ENCODE measurements at places on chromosomes 2 and 18.

GRCh38 chr2:8571792-8572499, 109.9 kb upstream of the ID2 start:
- no peak for DNase-seq

DNA sequence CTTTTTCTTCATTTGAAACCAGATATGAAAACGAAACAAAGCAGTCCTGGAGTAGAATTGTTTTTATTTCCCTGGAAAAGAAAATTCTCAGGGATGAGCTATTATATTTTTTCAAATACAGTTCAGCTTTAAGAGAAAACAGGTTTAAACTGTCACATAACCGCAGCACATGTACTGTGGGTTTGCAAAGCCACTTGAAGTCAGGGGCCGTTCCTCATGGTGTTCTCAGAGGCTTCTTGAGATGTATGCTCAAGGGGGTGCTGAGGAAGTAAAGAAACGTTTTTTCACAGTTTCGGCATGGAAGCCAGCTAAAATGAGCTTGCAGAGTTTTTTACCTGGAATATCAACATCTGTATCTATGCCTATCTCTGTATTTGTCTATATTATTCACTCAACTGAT, 225.3 kb downstream of the MC4R start:
- DNase-seq, result peak; percentile 49

GRCh38 chr2:42890791-42891355, 98.5 kb upstream of the HAAO start:
- no peak for DNase-seq

DNA sequence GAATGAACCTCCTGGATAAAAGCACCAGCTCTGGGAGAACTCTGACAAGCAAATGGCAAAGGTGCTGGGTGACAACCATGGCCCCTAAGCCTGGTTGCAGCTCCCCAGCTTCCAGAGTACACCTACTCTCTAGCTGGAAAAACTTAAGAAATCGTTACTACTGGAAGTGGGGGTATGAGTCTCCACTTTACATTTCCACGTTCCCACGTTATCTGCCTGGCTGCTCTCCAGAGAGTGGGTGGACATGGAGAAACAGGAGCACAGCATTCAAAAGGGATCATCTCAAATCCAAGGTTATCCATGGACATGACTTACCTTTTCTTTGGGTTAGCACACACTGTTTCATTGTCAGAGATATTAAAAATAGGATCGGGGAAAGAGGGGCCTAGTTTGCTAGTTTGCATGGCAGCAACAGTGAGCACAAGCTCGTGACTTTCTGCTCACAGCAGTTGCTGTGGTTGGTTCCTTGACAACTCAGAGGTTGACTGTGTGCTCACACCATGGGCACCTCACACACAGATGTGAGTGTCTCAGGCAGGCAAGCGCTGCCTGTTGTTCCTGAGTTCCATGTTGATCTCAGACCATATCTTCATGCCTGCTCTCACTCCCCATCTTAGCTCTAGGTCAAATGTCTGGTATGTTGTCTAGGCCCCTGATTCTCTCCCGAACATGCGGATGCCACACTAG, 32.5 kb downstream of the PTPN18 start:
- no peak for DNase-seq

- DNase-seq, result no peak
Measured at GRCh38 chr2:221897718-221898117, 325.6 kb upstream of the EPHA4 start.

DNA sequence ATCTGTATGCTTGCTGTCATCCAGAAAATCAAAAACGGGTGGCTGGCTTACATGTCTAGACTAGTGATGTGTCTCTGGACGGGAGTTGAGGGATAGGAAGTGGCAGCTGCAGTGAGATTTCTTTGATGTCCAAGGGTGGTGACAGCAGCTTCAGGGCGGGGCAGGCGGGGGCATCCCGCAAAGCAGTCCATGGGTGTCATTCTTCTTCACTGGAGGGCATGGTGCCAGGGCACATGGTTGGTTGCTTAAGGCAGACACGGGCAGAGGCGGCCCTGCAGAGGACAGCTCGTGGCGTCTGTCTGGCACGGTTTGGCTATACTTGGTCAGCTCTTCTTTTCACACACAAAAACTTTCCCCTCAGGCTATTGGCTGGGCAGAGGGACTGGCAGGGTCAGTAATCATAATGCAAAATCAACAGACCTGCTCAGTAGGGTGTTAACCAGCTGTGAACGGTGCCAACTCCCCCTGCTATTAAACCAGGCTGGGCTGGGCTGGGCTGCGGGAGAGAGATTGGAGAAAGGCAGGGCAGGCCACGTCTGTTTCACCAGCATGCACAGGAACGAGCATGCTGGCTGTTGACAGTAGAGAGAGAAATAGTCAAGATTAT, 63.7 kb downstream of the COL4A3 start:
- DNase-seq, result peak; percentile 41

DNA sequence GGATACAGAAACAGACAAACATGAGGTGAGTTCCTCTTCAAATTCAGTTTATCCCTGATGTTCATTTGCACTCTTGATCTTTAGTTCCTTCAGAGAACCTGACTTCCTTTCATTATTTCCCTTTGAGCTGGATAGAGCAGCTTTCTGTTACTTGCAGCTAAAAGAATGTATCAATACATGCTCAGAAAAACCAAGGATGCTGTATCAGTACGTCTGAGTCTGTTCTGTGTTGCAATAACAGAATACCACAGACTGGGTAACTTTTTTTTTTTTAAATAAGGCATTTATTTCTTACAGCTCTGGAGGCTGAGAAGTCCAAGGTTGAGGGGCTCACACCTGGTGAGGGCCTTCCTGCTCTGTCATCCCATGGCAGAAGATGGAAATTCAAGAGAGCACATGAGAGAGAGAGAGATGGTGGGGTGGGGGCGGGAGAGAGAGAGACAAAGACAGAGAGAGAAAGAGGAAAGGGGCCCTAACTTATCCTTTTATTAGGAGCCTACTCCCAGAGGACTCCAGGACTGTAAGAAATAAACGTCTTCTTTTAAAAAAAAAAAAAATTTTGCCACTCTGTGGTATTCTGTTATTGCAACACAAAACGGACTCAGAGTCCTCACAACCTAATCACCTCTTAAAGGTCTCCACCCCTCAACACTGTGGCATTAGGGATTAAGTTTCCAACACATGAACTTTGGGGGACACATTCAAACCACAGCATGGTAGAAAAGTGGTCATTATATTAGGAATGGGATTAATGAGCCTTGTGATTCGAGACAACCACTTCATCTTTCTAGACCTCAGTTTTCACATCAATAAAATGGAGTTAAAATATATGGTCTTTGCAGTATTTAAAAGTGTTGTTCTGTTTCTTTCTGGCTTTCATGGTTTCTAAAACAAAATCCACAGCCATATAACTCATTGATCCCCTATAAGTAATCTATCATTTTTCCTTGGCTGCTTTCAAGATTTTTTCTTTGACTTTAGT, 18.4 kb upstream of the SELENOI start:
- DNase-seq, result no peak

DNA sequence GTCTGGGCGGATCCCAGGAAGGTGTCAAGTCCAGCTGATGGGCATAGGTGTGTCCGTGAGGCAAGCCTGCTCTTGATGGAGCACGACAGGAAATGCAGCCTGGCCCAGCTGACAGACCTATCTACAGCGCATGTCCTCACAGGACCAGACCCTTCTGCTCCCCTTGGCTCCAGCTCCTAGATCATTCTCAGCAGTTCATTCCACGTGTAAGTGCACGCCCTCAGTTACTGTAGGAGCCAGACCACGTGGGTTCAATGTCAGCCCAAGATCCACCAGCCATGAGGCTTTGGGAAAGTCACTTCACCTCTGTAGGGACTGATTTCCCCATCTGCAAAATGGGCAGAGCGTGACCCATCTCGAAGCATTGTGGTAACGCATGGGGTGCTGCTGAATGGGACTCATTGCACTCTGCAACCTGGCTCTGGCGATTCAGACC, 47.8 kb downstream of the TMEM17 start:
- no peak for DNase-seq

GRCh38 chr2:170819680-170820664, 3.3 kb downstream of the GAD1 start:
- DNase-seq, result no peak

- no peak for DNase-seq
Measured at GRCh38 chr2:109139002-109139401, 10.0 kb downstream of the SH3RF3 start.

GRCh38 chr2:10900216-10901109, 11.3 kb upstream of the KCNF1 start:
- DNase-seq, result no peak

- DNase-seq, result no peak
Measured at GRCh38 chr18:31574359-31574758, 17.3 kb upstream of the TTR start.

DNA sequence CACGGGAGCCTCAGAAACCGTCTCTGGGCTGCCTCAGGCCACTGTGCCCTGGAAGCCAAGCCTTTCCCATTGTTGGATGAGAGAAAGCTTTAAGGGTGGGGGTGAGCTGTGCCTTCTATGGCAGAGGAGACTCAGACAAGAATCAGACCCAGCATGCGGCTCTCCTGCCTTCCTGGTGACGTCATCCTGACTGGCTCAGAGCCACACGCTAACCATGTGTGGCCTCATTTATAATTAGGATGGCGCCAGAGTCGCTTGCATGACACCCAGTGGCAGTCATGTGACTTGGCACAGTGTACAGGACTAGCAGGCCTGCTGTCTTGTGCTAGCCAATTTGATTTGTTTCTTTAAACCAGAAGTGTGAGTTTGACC, 99.1 kb downstream of the SH3BP4 start:
- no peak for DNase-seq

- DNase-seq, result no peak
Measured at GRCh38 chr18:36419900-36420531, 122.5 kb downstream of the FHOD3 start.

- DNase-seq, result no peak
Measured at GRCh38 chr2:124838406-124838805, 813.3 kb downstream of the CNTNAP5 start.

DNA sequence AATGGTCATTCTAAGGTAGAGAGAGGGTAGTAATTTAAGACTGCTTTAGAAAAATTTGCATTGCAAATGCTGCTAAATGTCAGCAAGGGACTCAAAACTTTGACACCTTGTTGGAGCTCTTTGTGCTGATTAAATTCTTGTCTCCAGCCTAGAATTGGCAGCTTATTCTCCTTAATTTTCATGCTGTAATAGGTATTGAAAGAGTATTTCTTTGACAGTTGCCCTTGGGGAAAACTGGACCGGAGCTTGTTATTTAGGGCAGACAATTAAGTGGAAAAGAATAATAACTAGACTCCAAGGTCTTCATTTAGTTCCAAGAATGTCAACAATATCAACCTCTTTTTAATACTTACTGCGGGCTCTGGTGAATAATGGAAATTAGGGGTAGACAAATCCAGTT, 264.0 kb downstream of the TPGS2 start:
- no peak for DNase-seq

- DNase-seq, result peak; percentile 60
Measured at GRCh38 chr2:168801961-168802858, at the start of gene NOSTRIN. Gene NOSTRIN, plus strand, starts transcription at chr2:168802637. Its CDS starts 10 bp downstream, at chr2:168802647.

DNA sequence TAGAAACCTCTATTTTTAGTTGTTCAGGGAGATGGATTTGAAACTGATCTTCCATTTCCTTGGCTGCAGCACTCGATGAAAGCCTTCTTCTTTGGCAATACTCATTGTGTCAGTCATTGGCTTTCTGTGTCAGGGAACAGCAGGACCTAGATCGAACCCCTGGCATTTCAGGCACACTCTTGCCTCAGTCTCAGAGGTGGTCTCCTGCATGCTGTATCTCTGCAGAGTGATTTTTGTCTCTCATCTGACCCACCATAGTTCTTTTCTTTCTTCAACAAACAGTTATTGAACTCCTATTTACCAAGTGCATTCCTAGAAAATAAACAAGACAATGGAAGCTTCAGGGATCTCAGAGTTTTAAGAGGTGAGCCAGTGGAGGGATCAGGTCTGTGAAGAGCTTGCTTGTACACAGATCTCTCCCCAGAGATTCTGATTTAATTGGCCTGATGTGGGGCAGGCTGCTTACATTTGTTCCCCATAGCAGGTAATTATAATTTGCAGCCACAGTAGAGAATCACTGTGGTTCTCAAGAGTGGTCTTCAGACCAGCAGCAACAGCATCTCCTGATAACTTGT, 473.1 kb upstream of the TCF4 start:
- DNase-seq, result no peak

DNA sequence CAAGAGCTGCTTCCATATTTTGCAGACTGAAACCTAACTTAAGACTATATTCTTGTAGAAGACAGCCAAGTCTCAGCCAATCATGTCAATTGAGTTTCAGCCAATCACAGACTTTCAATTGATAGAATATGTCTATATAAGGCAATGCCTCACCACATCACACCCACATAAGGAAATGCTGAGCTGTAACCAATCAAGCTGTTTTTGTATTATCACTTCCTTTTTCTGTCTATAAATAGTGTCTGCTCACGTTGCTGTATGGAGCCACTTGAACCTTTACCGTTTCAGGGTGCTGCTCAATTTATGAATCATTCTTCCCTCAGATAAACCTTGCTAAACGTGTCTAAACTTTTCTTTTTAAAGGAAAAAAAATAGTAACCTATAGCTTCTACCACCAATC, 1554.4 kb upstream of the LRRTM1 start:
- DNase-seq, result no peak

DNA sequence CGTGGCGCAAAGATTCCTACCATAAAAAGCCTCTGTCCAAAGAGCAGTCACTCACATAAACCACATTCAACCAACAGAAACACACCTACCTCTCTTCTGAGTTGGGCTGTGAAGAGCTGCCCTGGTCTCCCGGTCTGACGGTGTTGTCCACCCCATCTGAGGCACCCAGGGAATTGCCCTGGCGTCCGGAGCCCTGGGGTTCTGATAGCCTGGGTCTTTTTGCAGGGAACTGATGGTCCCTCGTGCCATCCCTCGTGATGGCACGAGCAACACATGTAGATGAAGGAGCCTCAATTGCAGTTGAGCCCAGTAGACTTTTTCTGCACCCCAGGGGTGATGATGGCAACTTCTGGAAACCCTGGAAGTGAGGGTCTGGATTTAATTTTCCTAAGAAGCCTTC, 13.8 kb downstream of the HJURP start:
- DNase-seq, result no peak

DNA sequence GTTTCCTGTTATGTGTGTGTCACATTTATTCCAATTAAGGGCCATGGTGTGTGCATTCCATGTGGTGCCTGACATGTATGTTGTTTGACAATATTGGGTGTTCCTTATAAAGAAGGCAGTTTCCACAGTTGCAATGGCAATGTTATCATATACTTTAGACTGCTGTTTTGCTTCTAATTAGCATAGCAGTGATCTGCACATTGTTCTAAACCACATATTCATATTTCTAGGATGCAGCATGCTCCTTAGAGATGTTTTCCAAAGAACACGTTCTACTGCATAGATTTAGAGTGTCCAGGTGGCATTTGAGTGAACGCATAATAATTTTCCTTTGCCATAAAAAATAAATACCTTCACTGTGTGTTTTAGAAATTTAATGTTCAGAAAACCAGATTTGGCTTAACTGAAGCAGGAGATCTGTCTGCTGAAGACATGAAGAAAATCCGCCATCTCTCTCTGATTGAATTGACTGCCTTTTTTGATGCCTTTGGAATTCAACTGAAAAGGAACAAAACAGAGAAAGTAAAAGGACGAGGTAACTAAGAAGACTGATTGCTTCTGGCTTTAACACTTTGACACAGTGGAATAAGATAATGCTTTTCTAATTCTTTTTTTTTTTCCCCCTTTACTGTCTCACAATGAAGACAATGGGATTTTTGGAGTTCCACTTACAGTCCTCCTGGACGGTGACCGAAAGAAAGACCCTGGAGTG, 143.7 kb downstream of the ARHGAP28 start:
- no peak for DNase-seq

GRCh38 chr2:48113767-48114166, 207.5 kb upstream of the FBXO11 start:
- DNase-seq, result no peak
